ENCODE measurements at places on chromosomes 11 and 22. TPM values are rescaled to one million over a fixed set of nuclear protein-coding genes. Genes with fewer than 3 reads are reported as not detected.

GRCh38 chr11:21806947-21807346 lies 385.9 kb upstream of the ANO5 start:
- no peak for DNase-seq

DNA sequence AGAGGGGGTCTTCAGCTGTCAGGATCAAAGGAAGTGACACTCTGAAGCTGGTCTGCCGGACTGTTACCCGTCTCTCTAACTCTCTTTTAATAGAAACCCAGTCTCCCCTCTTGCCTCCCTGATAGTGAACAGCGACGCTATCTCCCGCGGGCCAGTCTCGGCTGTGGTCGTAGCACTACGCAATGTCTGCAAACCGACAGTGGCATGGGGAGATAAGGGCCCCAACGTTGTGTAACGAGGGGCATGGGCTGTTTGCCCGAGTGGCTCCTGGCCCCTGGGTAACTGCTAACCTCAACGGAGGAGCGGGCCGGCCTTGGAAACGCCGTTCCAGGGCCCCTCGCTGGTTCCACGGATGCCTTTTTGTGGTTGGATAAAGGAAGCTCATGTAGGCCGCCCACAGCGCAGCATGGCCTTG lies 23.3 kb downstream of the ZBTB16 start:
- DNase-seq, result no peak

GRCh38 chr11:31903225-31904074 lies 92.3 kb upstream of the PAX6 start:
- no peak for DNase-seq

DNA sequence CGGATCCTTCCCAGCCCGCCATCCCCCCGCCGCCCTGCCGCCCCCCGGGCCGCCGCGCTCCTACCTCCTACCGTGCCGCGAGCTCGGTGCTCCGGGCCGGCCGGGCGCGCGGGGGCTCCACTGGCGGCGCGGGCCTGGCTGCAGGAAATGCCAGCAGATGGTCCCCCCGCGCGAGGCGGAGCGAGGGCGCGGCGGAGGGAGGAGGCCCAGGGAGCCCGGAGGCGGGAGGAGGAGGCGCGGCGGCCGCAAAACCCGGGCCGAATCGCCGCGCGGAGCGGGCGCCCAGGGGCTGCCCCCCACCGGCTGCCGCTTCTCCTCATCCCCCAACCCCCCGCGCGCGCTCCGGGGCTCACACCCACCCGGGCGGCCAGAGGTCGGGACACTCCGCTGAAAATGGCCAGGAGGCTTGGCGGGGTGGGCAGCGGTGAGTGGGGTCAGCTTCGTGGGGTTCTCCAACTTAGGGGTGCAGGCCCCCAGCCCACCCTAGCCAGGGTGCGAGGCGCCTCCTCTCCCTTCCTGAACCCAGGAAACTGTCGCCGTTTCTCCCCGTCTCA lies at the start of gene OSBPL5:
Gene OSBPL5, minus strand, starts transcription at position 159 of the 554 bp plus-strand sequence. CDS start 36,162 bp downstream, outside the sequence.
- peak; percentile 49 for DNase-seq

Gene KCNA4
- not detected for total RNA-seq

GRCh38 chr22:29641042-29641699 lies 37.7 kb downstream of the NF2 start:
- no peak for DNase-seq

Gene MEN1
- total RNA-seq, result 26.0 TPM

GRCh38 chr22:22196018-22196533 lies 48.5 kb upstream of the VPREB1 start:
- DNase-seq, result no peak

DNA sequence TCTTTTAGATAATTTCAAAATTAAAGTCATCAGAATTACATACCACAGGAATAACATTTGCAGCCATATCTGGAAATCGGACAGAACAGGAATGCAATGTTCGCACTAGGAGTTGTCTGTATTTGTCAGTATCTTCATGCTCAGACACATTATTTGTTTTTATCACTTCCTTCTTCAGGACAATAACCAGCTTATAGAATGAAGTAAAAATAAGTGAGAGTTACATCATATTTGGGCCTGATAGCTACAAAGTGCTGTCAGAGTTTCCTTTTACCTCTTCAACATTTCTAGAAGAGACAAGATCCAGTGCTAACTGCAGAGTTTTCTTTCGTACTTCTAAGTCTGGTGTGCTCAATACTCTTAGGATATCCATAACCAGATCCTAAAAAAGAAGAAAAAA lies 18.9 kb downstream of the COPB1 start:
- DNase-seq, result no peak

Gene FZD4
- total RNA-seq, result 4.7 TPM

DNA sequence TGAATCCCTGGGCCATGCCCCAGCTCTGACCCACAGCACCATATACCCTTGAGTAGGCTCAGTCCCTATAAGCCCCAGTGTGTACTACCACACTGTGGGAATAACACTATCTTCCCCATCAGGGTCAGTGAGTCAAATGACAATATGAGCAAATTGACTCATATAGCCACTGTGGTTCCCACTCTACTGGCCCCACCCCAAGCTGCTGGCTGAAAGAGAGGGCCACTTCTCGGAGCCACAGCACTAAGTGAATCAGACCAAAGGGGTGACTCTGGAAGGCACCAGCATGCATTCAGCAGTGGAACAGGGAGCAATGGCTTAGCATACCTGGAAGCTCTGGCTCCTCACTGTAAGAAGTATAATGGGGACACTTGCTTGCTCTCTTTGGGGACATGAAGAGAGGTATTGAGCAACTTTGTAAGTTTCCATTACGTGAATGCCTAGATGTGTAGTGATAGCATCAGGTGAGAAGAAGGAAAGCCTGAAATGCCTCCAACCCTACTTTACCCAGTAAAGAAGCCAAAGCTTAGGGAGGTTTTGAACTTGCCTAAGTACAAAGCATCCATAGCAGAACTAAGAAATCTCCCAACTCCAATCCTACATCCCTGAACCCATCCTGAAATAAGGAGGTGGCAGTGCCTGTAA lies 13.5 kb downstream of the CD59 start:
- DNase-seq, result peak; percentile 77

DNA sequence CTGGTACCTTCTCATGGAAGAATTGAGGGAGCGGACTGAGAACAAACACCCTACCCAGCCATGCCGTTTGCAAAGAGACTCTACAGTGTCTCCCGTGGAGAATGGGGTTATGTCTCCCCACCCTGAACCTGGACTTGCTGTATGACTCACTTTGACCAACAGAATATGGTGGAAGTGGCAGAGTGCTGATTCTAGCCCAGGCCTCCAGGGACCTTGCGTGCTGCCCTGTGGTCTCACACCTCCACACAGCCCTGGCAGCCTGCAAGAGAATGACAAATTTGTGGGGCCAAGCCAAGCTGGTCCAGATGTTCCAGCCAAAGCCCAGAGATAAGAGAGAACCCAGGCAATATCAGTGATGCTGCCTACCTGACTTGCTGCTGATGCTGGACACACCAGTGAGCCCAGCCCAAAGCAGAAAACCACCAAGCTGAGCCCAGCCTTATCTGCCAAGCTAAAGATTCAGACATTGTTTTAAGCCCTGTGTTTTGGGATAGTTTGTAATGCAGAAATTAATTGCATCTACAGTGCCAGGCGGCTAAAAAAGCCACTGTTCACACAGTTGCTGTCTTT lies 8.1 kb upstream of the LINC01488 start:
- DNase-seq, result no peak

Data from astrocyte (in vitro differentiated cells and primary cell).